ENCODE measurements at places on chromosomes 7 and 10.

GRCh38 chr10:5356302-5356763 is 8.4 kb upstream of the UCN3 start:
- no peak for DNase-seq

- no peak for DNase-seq
Measured at GRCh38 chr10:102962267-102962666, 44.2 kb downstream of the CNNM2 start.

GRCh38 chr7:143954135-143954534 is 509 bp upstream of the OR2F1 start:
- DNase-seq, result no peak

- no peak for DNase-seq
Measured at GRCh38 chr10:60105295-60105695, 198.9 kb upstream of the CCDC6 start.

GRCh38 chr7:146539836-146540235 is 423.2 kb downstream of the CNTNAP2 start:
- DNase-seq, result no peak

DNA sequence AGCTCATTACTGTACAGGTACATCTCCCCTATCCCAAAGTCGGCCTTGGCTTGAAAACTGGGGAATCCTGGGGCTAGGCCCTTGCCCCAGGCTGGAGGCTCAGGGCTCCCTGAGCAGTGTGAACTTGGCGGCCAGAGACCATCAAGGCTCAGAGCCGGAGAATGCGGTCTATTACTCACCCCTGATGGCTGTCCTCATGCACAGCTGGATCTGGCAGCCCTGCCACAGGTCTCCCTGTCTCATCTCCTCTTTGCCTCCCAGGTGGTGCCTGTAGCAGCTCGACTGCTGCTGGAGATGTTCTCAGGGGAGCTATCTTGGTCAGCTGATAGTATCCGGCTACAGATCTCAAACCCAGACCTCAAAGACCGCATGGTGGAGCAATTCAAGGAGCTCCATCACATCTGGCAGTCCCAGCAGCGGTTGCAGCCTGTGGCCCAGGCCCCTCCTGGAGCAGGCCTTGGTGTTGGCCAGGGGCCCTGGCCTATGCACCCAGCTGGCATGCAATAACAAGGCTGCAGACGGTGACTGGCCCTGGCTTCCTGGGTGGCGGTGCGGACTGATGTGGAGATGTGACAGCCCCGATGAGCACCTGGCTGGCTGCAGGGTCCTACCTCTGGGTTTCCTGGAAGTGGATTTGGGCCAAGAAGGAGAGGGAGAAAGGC is 10.7 kb downstream of the IRF5 start:
- DNase-seq, result no peak

- DNase-seq, result no peak
Measured at GRCh38 chr7:33888166-33888565, 17.2 kb upstream of the BMPER start.

GRCh38 chr7:100896732-100897608 is 1.3 kb upstream of the ACHE start:
- no peak for DNase-seq
